ENCODE measurements at places on chromosomes 1 and 21. TPM values are rescaled to one million over a fixed set of nuclear protein-coding genes. Genes with fewer than 3 reads are reported as not detected.

CD1E gene
- total RNA-seq, result 0.16 TPM

SH3BGR gene
- total RNA-seq, result 3.5 TPM

LRRC8B gene
- total RNA-seq, result 22.5 TPM

RHOU gene
- total RNA-seq, result 18.1 TPM

NR0B2 gene
- 1.2 TPM for total RNA-seq

CYYR1 gene
- total RNA-seq, result 29.0 TPM

TRAF5 gene
- 10.1 TPM for total RNA-seq

DNA sequence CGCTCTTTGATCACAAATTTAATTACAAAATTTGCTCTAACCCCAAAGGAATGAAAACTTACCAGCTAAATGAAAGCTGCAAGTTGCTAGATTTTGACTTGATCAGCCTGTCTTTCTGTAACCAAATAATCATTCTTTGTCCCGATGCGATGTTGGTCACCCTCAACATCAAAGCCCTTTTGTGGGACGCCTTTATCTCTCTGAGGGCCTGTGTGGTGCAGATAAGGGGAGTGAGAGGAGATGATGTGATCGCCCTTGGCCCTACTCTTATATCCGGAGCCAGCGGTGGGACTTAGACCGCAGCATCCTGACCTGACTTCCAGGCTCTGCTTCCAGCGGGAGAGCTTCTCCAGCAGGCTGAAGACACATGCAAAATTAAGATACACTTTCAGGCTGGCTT is 19.3 kb upstream of the UMODL1 start:
- no peak for DNase-seq
- H3K27me3 ChIP-seq, result no peaks in the 10 kb centered on the region
- H3K4me1 ChIP-seq, result peaks cover 6% of the 10 kb centered on the region
- H3K27ac ChIP-seq, result no peak overlapping the region
- no peaks in the 10 kb centered on the region for H3K36me3 ChIP-seq

GRCh38 chr1:234571702-234572101 is 38.3 kb downstream of the IRF2BP2 start:
- no peak overlapping the region for H3K4me3 ChIP-seq
- no peaks in the 10 kb centered on the region for H3K27me3 ChIP-seq
- H3K36me3 ChIP-seq, result no peaks in the 10 kb centered on the region
- H3K27ac ChIP-seq, result no peak overlapping the region

GRCh38 chr1:99956755-99957154 is 13.0 kb upstream of the SLC35A3 start:
- no peaks in the 10 kb centered on the region for H3K4me1 ChIP-seq
- H3K4me3 ChIP-seq, result no peak overlapping the region
- H3K27me3 ChIP-seq, result no peaks in the 10 kb centered on the region
- no peak overlapping the region for H3K27ac ChIP-seq
- no peaks in the 10 kb centered on the region for H3K36me3 ChIP-seq
- DNase-seq, result no peak

GRCh38 chr1:228198977-228199590 is 8.8 kb upstream of the OBSCN start:
- no peak overlapping the region for H3K4me3 ChIP-seq
- no peaks in the 10 kb centered on the region for H3K27me3 ChIP-seq
- no peak for DNase-seq

- peaks cover 69% of the 10 kb centered on the region for H3K36me3 ChIP-seq
- H3K4me1 ChIP-seq, result no peaks in the 10 kb centered on the region
- H3K4me3 ChIP-seq, result no peak overlapping the region
- no peaks in the 10 kb centered on the region for H3K27me3 ChIP-seq
These were observed 18.1 kb downstream of the URB2 start for GRCh38 chr1:229643996-229644745.

GRCh38 chr1:226403201-226404034 is 4.5 kb downstream of the PARP1 start:
- no peaks in the 10 kb centered on the region for H3K27me3 ChIP-seq
- peaks cover 11% of the 10 kb centered on the region for H3K4me1 ChIP-seq
- peaks cover 35% of the 10 kb centered on the region for H3K36me3 ChIP-seq
- no peak overlapping the region for H3K4me3 ChIP-seq
- no peak overlapping the region for H3K27ac ChIP-seq

DNA sequence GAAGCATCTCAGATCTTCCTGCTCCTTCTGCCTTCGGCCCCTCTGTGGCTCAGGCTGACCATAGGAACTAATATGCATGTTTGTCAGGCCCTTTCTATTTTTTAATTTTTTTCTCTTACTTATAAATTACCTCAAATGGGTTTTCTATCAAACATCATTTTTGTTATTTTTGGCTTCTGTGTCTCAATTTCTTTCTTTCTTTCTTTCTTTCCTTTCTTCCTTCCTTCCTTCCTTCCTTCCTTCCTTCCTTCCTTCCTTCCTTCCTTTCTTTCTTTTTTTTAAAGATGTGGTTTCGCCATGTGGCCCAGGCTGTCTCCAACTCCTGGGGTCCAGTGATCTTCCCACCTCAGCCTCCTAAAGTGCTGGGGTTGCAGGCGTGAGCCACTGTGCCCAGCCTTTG is 36.2 kb upstream of the TLR5 start:
- no peak overlapping the region for H3K4me3 ChIP-seq
- H3K27me3 ChIP-seq, result no peaks in the 10 kb centered on the region
- H3K27ac ChIP-seq, result no peak overlapping the region
- H3K4me1 ChIP-seq, result peaks cover 17% of the 10 kb centered on the region

DNA sequence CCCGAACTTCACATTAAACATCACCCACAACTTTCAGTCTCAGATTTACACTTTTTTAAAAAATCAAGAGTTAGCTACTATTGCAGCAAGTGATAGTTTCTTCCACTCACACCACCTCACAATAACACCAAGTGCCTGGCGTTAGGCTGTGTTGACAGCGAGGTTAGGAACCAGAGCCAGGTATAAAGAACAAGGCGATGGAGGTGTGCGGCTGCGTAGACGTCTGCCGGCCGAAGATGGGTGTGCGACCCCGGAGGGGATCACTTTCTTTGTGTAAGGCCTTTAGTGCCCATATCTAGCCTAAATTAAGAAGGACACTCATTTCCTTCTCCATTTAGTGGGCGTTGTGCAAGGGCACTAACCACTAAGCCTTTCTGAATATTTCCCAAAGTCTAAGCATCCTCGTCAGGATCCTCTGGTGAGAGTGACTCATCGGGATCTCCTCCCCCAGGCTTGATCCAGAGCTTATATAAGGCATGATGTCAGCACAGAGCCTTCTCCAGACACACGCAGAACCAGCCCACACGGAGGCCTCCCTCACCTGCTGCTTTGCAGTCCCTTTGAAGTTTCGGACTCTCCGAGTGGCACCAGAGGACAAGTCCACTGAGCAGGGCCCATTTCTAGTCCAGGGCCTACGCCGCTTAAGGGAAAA is 11.8 kb downstream of the NHLH2 start:
- H3K4me1 ChIP-seq, result peaks cover 30% of the 10 kb centered on the region
- H3K4me3 ChIP-seq, result peak overlapping the region; percentile 42
- DNase-seq, result peak; percentile 63

GRCh38 chr1:10932088-10932487 is 80.4 kb upstream of the TARDBP start:
- no peak overlapping the region for H3K4me3 ChIP-seq
- H3K27ac ChIP-seq, result no peak overlapping the region
- no peaks in the 10 kb centered on the region for H3K27me3 ChIP-seq
- H3K36me3 ChIP-seq, result no peaks in the 10 kb centered on the region
- no peaks in the 10 kb centered on the region for H3K4me1 ChIP-seq

GRCh38 chr1:248828845-248829244 is 3.1 kb upstream of the SH3BP5L start:
- no peak overlapping the region for H3K27ac ChIP-seq
- no peak for DNase-seq
- peaks cover 30% of the 10 kb centered on the region for H3K4me1 ChIP-seq
- H3K4me3 ChIP-seq, result no peak overlapping the region

- no peak overlapping the region for H3K4me3 ChIP-seq
- no peak for DNase-seq
- H3K27me3 ChIP-seq, result peaks cover 72% of the 10 kb centered on the region
- H3K27ac ChIP-seq, result no peak overlapping the region
These were observed 451 bp downstream of the CHD5 start for GRCh38 chr1:6179564-6180175.

- no peak for DNase-seq
- H3K4me1 ChIP-seq, result no peaks in the 10 kb centered on the region
- no peak overlapping the region for H3K27ac ChIP-seq
- no peak overlapping the region for H3K4me3 ChIP-seq
- no peaks in the 10 kb centered on the region for H3K27me3 ChIP-seq
- peaks cover 29% of the 10 kb centered on the region for H3K36me3 ChIP-seq
These were observed 56.0 kb downstream of the TBCE start for GRCh38 chr1:235423214-235423652.

DNA sequence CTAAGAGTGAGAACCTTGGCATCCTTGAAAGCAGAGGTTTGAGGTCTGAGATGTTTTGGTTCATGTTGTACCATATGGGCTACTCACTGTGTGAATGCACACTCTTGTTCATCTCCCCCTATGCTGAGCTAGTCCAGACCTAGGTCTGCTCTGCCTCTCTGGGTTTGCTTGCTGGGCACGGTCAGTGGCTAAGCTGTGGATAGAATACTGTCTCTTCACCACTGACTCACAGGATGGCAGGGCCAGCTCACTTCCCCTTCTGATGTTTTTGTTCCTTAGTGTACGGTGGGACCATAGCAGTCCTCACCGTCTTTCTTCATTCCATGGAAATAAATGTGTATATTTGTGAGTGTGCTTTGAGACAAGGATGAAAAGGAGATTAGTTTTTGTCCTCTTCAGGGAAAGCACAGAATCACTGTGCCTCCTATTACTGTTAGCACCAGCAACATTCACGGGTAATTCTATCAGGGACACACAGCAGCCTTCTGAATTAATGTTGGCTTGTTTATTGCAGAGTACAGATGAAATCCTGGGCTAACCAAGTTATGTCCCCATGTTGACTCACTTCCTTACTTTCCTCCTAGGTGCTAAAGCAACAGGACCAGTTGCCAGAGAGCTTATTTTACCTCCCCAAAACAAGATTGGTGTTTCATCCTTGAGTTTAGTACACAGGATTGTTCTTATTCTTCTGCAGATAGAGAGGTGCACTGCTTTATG is 56.9 kb upstream of the IVNS1ABP start:
- no peak for DNase-seq
- H3K4me3 ChIP-seq, result no peak overlapping the region
- no peaks in the 10 kb centered on the region for H3K4me1 ChIP-seq
- H3K27me3 ChIP-seq, result no peaks in the 10 kb centered on the region
- no peaks in the 10 kb centered on the region for H3K36me3 ChIP-seq

DNA sequence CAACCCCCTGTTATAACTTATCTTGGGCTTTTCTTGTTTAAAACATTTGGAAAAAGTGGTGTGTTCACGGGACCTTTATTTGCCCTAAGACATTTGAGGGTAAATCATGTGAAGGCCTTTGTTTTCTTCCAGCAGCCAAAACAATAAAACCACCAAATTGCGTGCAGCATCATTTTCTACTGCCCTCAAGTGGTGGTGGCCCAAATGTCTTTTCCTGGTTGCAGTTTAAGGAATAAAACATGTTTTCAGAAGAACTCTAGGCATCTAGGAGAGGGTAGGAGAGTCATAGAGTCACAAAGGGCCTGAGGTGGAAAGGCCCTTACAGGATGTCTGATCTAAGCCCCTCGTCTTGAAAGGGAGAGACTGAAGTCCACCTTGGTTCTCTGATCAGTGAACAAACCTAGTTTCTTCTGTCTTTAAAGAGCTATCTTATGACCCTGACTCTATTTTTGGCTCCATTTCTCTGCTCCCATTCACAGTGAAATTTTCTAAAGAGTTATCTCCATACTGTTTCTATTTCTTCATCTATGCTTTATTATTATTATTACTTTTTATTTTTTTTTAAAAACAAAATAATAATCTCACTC is 16.0 kb upstream of the EPS15 start:
- H3K4me1 ChIP-seq, result peaks cover 10% of the 10 kb centered on the region
- DNase-seq, result no peak
- no peak overlapping the region for H3K4me3 ChIP-seq
- no peaks in the 10 kb centered on the region for H3K36me3 ChIP-seq
- H3K27ac ChIP-seq, result no peak overlapping the region

DNA sequence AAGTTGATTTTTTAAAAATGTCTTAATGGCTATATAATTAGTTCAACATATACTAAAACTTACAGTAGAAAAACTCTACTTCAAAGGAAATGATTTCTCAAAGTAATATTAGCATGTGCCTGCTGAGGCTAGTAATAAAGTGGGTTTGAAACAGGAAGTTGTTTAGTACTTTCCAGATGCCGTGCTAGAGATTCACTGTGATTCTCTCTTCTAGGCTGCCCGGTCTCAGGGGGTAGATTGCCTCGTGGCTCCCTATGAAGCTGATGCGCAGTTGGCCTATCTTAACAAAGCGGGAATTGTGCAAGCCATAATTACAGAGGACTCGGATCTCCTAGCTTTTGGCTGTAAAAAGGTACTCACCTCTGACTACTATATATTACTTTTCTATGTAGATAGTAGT is 9.1 kb downstream of the EXO1 start:
- no peaks in the 10 kb centered on the region for H3K4me1 ChIP-seq
- no peaks in the 10 kb centered on the region for H3K36me3 ChIP-seq
- H3K27me3 ChIP-seq, result no peaks in the 10 kb centered on the region
- DNase-seq, result no peak
- no peak overlapping the region for H3K27ac ChIP-seq

GRCh38 chr1:21608798-21609197 is 60.4 kb downstream of the RAP1GAP start:
- H3K4me3 ChIP-seq, result no peak overlapping the region
- H3K36me3 ChIP-seq, result no peaks in the 10 kb centered on the region
- H3K27me3 ChIP-seq, result peaks cover 21% of the 10 kb centered on the region
- no peak overlapping the region for H3K27ac ChIP-seq
- no peak for DNase-seq
- no peaks in the 10 kb centered on the region for H3K4me1 ChIP-seq

DNA sequence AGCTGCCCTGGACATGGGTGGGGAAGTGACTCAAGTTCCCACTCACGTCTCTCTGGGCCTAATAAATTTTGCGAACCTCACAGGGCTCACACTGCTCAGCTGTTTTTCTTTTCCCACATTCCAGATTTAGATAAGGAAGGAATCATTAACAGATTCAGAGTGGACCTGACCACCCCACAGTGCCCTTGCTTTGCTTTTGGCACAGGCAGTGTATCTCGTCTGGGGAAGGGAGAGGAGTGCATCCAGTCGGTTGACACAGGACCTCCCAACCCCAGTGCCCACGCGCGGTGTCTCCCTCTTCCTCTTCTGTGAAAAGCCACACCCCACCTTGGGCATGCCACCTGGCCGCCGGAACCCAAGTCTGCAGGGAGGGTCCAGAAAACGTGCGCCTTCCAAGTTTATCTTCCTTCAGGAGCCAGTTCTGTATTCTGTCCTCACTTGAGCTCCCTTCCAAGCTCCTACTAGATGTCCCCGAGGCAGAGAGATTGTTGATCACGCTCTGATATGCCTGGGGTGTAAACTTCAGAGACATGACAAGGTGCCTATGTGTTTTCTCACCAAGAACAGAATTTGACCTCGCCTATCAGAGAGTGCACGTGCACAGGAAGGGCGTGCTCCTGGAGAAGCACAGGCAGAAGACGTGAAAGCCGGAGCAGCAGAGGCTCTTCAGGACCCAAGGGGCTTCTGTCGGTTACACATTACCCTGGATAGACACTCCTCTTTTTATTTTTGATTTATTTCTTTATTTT is 9.5 kb upstream of the SLC2A5 start:
- H3K27ac ChIP-seq, result peak overlapping the region; percentile 40
- DNase-seq, result no peak
- no peaks in the 10 kb centered on the region for H3K36me3 ChIP-seq
- no peaks in the 10 kb centered on the region for H3K27me3 ChIP-seq

Measured in left lung (tissue), 14 donors.